ENCODE measurements at places on chromosomes 7 and 10.

DNA sequence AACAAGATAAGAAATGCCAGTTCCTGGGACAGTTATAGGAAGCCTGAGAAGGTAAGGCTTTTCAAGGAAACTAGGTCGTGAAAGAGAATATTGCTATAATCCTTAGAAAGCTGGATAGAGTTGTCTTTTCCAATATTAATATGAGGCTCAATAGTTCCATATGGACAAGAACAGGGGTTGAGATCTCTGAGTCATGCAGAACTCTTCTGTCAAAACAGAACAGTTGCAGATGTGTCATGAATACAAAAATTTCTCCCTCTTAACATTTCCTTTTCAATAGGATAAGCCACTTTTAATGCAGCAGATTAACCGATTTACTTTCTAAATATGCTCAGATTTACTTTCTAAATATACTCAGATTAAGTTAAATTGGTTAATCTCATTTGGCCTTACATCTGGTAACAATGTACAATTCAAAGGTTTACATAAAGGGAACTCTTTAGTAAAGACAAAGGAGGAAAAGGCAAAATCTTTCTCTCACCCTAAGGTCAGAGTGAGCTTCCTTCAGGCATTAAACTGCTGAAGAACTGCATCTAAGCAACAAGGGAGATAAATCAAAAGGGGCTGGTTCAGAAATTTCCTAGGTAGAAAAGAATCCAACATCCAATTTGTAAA lies 104.7 kb upstream of the PCDH15 start:
- DNase-seq, result no peak

DNA sequence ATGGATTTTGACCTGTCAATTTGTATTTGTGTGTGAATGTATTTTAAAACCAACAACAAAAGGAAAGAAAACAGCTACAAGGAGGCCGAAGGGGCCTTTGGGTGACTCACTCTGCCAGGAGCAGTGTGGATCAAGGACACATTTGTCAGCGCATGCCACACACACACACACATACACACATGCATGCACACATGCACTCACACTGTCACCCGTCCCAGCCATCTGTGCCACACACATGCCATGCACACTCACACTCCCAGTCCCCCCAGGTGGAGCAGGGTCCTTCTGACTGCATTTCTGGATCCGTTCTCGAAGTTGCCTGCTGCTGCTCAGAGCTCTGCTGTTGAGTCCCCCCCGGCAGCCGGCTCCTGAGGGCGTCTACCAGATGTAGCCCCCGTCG lies 26.0 kb downstream of the SPOCK2 start:
- no peak for DNase-seq

DNA sequence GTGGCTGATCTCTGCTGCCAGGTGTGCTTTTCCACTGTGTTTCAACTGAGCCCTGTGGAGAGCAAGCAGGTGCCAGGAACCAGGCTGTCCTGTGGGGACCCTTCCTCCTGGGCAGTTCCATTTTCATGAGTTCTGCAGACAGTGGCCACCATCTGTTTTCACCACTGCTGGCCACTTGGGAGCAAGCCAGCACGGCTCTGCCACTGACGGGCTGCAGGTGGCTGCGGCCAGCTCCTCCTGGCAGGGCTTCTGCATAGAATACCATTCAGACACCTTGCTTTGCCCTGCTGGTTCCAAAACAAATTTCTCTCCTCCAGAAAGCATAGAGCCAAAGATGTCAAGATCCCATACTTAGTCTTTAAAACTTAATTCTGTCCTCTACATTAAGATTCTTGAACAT lies 48.3 kb downstream of the LANCL2 start:
- no peak for DNase-seq

- DNase-seq, result no peak
Measured at GRCh38 chr10:73791871-73792400, 6.5 kb downstream of the ZSWIM8 start.

DNA sequence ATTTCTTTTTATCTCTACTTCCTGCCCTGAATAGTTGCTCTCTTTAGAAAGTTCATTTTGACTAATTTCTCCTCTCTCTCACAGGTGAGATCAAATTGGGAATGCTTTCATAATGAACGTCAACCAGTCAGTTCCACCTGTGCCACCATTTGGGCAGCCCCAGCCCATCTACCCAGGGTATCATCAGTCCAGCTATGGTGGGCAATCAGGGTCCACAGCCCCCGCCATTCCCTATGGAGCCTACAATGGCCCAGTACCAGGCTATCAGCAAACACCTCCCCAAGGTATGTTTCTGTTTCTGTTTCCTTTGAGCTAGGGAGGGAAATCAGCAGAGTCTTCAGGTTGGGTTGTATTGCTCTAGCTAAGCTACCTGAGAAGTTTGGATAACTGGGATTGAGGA lies 2.5 kb downstream of the SEC24C start:
- no peak for DNase-seq

DNA sequence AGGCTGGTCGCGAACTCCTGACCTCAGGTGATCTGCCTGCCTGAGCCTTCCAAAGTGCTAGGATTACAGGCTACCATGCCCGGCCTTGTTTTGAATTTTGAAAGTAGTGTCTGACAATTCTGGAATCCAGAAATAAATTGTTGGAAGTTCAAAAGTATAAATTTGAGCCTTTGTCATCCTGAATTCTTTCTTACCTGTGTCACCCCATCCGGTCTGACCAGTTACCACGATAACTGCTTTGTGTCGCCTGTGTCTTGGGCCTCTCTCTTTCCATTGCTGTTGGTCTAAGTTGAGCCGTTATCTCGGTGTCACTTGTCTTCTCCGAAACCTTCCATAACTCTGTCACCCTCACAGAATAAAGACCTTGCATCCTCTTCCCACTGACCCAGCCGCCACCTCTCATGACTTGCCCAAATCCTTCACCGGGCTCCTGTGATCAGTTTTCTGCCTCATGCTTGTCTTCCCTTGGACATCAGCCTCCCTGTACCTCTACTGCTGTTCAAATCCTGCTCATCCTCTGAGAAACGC lies 18.6 kb downstream of the CUL1 start:
- no peak for DNase-seq

- no peak for DNase-seq
Measured at GRCh38 chr7:272631-273030, 17.3 kb upstream of the FOXL3 start.

GRCh38 chr10:79137300-79137756 lies 68.6 kb downstream of the ZMIZ1 start:
- peak; percentile 28 for DNase-seq

GRCh38 chr7:125197731-125198393 lies 268.2 kb upstream of the POT1 start:
- DNase-seq, result no peak

DNA sequence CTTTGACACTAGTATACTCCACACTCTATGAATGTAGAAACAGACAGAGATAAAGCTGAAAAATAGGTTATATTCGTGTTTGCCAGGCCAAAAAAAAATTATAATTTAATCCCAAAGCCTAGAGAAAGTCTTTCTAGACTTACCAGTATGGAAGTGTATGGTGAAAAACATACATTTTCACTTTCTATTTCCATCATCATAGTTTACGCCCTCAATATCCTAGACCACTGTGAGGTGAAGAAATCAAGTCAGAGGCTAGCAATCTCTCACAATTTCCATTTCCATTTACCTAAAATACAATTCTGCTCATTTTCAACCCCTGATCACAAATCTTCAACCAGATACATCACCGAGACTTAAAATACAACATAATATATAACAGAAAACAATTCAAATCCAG lies 16.2 kb downstream of the GPR22 start:
- DNase-seq, result no peak

GRCh38 chr7:80478683-80479082 lies 33.2 kb downstream of the GNAT3 start:
- no peak for DNase-seq

DNA sequence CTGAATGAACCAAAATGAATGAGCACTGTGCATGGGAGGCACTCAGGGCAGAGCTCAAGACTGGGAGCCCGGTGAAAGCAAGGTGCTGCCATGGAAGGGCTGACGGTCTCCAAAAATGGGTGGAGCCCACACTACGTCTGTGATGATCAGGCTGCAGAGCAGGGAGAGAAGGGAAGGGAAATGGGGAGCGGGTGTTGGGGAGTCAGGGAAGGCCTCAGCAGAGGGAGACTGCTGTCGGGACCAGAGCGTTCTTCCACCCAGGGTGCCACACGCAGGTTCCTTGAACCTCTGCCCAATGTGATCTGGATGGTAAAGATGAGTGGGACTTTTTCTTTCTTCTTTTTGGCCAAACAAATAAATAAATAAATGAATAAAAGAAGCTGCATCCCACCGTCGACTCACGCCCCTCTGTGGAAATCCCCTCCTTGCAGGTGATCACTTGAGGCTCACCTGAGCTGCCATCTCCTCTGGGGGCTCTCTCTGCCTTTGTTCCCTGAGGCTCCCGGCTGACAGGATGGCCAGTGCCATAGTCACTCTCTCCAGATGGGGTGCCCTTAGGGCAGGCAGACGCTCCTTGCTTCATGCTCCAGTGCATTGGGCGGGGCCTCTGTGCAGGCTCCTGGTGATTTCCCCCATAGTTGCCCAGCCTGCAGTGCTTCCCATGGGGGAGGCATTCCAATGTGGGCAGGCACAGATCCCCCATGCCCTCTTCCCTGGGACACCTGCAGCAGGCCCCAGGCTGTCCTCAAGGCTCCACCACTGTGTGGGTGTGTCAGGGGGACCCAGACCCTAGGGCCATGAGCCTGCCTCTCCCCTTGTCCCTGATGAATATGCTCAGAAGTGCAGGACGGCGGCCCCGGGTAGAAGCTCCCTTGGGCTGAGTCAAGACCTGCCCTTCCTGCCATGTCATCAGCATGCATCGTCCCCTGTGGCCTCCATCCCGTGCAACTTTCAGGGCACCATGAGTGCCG lies 131.8 kb downstream of the PTPN20 start:
- DNase-seq, result no peak

DNA sequence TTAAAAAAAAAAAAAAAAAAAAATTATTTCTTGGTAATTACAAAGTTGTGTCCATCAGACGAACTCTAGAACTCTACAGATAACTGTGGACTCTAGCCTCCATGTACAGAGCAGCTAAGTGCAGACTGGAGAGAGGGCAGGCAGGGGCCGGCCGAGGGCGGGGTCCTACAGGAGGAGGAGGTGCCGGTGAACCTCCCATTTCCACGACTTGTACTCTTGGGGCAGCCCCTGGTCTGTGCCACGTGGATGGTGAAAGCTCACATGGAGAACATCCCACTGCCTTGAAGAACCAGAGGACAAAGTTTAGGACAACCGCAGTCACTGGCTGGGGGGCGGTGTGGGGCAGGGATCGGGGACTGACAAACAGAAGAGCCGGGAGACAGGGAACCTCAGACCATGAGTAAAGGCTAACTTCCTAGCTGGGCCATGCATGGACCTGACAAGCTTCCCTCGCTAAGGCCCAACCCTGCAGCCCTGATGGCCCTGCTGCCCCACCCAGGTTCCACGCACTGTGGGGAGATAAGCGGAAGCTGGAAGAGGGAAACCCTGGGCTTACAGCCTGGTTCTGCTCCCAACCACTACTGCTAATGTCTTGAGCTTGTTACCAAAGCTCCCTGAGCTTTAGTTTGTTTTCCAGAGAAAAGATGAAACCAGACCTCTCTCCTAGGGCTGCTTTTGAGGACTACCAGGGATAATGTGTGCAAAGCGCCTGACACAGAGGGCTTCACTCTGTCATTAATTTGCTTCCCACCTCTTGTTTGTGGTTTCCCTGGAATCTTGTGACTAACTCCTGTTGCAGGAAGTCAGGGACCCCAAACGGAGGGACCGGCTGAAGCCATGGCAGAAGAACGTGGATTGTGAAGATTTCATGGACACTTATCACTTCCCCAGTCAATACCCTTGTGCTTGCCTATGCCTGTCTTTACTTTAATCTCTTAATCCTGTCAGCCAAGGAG lies 16.1 kb upstream of the SEC61G start:
- DNase-seq, result no peak

GRCh38 chr10:3852147-3852904 lies 67.3 kb upstream of the KLF6 start:
- DNase-seq, result peak; percentile 75

GRCh38 chr7:80499350-80499953 lies 12.4 kb downstream of the GNAT3 start:
- DNase-seq, result no peak

DNA sequence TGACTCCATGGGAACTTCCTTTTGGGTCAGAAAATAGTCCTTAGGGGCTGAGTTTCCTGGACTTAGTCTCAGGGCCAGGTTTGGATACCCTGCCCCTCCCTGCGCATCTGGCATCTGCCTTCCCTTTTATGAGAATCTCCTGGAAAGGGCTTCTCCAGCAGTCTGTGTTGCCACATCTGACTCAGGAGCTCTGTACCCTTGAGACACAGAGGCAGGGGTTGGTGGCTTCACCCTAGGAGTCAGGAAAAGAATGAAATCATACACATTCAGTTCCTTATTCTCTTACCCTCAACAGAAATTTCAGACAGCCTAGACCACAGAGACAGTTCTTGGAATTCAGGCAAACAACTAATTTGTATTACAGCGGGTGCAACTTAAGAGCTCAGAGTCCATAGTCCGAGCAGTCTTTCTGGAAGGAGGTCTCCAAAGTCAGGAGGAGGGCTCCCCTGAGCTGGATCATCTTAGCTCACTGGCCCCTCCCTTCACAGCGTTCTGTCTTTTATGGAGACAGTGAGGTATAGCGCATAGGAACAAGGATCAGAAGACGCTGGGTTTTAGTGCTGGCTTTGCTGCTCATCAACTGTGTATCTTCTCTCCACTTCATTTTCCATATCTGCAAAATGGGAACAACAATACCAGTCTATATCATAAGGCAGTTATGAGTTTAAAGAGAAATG lies 3.0 kb upstream of the PLAU start:
- DNase-seq, result peak; percentile 97

DNA sequence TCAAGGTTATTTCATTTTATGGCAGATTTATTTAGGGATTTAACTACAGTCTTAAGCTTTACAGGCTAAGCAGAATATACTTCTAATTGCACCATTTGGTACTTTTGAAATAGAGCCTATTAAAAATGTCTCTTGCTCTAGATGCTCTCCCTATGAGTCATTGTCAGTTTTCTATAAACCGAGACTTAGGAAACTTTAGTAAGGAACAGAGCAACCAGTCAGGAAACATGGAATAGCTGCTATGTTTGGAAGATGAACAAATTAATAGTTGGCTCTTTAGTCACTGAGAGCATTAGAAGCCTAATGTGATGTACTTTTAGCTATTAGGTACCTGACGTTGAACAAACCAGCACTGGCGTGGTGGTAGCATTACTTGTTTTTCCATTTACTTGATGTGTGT lies 35.3 kb downstream of the INPP5F start:
- DNase-seq, result no peak

- no peak for DNase-seq
Measured at GRCh38 chr7:151061213-151062110, 2.1 kb downstream of the SLC4A2 start.

GRCh38 chr10:112834751-112835181 lies 115.3 kb upstream of the TCF7L2 start:
- peak; percentile 79 for DNase-seq

GRCh38 chr10:45052700-45053099 lies 52.0 kb downstream of the ZNF22 start:
- DNase-seq, result no peak
